ENCODE measurements at places on chromosomes 3 and 15.

DNA sequence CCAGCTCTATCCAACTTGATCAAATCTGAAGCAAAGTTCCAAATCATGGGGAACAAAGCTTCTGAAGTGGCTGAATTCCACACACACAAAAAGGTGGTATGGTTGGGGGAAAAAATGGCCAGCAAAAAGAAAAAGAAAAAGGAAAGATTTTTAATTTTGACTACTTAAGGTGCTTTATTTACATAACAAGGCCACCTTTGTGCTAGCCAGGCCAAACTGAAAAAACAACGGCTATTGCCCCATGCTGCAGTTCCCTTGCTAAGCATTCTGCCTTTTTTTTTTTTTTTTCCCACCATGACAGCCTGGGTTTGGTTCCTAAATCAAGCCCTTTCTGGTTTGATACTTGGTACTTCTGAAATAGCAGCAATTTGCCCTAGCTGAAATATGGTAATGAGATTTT lies 66.5 kb upstream of the DAZL start:
- no peak for DNase-seq

DNA sequence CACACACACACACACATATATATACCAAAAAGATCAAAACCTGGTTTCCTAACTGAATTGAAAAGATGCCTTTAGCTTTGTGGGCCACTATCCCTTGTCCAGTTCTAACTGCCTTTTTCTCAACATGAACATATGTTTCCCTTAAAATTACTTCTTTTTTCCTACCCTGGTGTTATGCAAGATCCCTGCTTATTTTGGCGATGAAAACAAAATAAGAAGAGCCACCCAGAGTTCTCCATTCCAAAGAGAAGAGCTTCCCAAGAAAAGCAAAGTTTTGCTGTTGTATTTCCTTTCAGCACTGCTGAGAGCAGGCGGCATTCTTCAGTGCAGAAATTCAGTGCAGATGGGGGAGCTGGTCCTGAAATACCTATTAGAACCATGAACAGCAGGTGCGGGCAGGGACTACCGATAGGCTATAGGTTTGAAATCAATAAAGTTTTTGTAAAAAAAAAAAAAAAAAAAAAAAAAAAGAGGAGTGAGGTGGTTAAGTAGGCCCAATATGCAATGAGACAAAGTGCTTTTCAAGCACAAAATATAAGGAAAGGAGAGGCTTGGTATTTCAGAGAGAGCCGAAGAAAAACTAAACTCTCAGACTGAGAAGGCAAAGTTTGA lies 238.0 kb downstream of the FOXP1 start:
- DNase-seq, result no peak

GRCh38 chr3:4570840-4571621 lies 77.9 kb downstream of the ITPR1 start:
- no peak for DNase-seq

DNA sequence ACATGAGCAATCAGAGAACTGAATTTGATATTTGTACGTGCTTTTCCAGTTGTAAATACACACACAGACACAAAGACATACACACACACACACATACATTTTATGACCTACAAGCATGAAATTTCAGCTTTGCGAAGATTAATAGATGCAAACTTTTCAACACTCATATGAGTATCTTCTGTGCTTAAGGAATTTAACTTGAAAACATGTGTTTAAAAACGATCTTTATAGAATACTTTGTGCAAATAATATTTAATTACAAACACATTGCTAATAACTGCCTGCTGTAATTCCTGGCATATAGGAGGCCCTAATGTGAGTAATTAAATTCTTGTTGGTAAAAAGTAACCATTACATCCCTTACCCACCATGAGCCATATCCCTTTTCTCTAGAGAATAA lies 107.7 kb upstream of the PLSCR5 start:
- no peak for DNase-seq

DNA sequence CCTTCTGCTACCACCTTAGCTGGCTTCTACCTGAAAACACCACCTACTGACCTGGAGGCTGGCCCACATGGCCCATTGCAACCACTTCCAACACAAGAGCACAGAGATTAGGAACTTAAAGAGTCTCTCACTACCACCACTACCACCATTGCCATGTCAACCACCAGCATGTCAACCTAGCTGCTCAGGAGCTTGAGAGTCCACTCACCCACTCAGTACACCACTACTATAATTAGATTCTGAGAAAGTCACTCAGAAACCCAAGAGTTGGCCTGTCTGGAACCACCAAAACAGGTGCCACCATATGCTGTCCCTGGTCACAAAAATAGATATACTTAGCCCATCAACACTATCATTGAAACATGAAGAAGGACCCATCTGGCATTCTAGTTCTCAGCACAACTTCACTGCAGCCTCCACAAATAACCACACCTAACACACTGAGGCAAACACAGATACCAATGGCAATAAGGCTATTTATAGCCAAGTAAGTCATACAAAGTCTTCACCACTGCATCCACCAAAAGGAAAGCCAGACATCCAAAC lies 806.7 kb upstream of the EPHA6 start:
- DNase-seq, result no peak

DNA sequence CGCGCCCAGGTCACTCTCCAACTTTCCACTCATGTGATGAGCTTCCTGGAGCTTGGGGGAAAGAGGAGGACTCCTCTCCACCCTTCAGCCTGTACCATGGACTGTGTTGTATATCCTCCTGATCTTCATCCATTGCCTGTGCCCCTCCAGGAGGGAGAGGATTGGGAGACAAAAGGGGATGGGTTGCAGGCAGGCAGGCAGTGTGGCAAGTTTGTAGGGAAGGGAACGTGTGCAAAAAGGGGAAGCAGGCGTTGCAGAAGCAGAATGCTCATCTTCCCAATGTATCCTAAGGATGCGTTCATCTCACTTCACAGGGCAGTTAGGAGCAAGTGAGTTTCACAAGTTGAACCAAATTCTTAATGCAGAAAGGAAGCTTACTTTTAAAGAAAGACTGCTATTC lies 28.1 kb upstream of the GHSR start:
- no peak for DNase-seq

Measured in hepatocyte (in vitro differentiated cells).